ENCODE measurements at places on chromosomes 2 and 18. TPM values are rescaled to one million over a fixed set of nuclear protein-coding genes. Genes with fewer than 3 reads are reported as not detected.

The DPYSL5 gene
- total RNA-seq: 0.13 TPM

- H3K27ac ChIP-seq: peak overlapping the region; percentile 71
- no peaks in the 10 kb centered on the region for H3K4me1 ChIP-seq
- no peaks in the 10 kb centered on the region for H3K27me3 ChIP-seq
Observed at GRCh38 chr2:119488245-119489214, 35.8 kb downstream of the SCTR start.

GRCh38 chr2:19843992-19844515, 57.7 kb downstream of the TTC32 start:
- H3K4me3 ChIP-seq: no peak overlapping the region
- H3K27me3 ChIP-seq: no peaks in the 10 kb centered on the region
- no peak overlapping the region for H3K27ac ChIP-seq

DNA sequence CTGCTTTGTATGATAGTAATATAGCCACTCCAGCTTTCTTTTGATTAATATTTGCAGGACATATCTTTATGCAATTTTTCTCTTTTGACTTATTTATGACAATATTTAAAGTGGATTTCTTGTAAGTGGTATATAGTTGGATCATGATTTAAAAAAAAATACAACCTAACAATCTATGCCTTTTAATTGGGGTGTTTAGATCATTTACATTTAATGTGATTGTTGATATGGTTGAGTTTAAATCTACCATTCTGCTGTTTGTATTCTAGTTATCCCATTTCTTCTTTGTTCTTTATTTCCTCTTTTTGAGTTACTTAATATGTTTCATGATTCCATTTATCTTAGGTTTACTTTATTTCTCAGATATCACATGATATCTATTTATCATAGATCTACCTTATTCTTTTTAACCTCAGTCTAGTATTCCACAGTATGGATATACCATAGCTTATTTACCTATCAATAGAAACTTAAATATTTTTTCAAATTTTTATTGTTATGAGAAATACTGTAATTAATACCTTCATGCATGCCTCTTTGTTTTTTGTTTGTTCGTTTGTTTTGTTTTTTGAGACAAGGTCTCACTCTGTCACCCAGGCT, 19.3 kb upstream of the CIB4 start:
- DNase-seq: no peak
- no peak overlapping the region for H3K4me3 ChIP-seq
- H3K36me3 ChIP-seq: no peaks in the 10 kb centered on the region
- H3K27ac ChIP-seq: no peak overlapping the region

Data from Peyer's patch (tissue), 4 donors.